Breast epithelium (tissue), 4 donors: ENCODE measurements at places on chromosomes 2 and 18. TPM values are rescaled to one million over a fixed set of nuclear protein-coding genes. Genes with fewer than 3 reads are reported as not detected.

AFF3 gene
- 8.2 TPM for total RNA-seq

GKN1 gene
- not detected for total RNA-seq

GCG gene
- not detected for total RNA-seq

PSMA8 gene
- not detected for total RNA-seq

ACADL gene
- 2.5 TPM for total RNA-seq

ST3GAL5 gene
- 29.5 TPM for total RNA-seq

VWC2L gene
- not detected for total RNA-seq

CNTNAP5 gene
- total RNA-seq = not detected

AQP12A gene
- not detected for total RNA-seq

GRCh38 chr2:127117603-127118002 is 10.6 kb upstream of the BIN1 start:
- H3K4me3 ChIP-seq = no peak overlapping the region
- DNase-seq = no peak
- H3K27me3 ChIP-seq = no peaks in the 10 kb centered on the region
- H3K36me3 ChIP-seq = no peaks in the 10 kb centered on the region
- H3K27ac ChIP-seq = no peak overlapping the region

GRCh38 chr2:4628998-4629501 is 925.7 kb downstream of the DCDC2C start:
- no peak overlapping the region for H3K4me3 ChIP-seq
- H3K4me1 ChIP-seq = no peaks in the 10 kb centered on the region
- DNase-seq = no peak
- H3K36me3 ChIP-seq = no peaks in the 10 kb centered on the region

DNA sequence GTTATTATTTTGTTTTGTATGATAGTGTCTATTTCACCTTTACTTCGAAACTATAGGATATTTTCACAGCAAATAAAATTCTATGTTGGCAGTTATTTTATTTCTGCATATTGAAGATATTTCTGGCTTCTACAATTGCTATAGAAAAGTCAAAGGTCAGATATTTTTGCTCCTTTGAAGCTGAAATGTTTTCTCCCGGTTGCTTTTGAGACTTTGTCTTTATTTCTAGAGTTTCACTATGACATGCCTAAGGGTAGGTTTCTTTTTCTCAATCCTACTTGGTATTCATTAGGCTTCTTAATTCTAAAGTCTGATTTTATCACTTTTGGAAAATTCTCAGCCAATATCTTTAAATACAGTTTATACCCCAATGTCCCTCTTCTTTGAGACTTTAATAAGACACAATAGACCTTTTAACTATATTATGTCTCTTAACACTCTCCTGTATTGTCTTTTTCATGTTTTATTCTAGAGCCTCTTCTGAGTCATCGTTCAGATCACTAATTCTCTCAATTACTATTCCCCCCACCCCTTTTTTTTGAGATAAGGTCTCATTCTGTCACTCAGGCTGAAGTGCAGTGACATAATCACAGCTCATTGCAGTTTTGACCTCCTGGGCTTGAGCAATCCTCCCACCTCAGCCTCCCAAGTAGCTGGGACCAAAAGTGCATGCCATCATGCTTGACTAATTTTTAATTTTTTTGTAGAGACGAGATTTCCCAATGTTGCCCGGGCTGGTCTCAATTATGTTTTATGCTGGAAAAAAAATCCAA is 50.5 kb downstream of the USP37 start:
- no peak overlapping the region for H3K4me3 ChIP-seq
- no peaks in the 10 kb centered on the region for H3K27me3 ChIP-seq
- no peaks in the 10 kb centered on the region for H3K36me3 ChIP-seq
- DNase-seq = no peak

DNA sequence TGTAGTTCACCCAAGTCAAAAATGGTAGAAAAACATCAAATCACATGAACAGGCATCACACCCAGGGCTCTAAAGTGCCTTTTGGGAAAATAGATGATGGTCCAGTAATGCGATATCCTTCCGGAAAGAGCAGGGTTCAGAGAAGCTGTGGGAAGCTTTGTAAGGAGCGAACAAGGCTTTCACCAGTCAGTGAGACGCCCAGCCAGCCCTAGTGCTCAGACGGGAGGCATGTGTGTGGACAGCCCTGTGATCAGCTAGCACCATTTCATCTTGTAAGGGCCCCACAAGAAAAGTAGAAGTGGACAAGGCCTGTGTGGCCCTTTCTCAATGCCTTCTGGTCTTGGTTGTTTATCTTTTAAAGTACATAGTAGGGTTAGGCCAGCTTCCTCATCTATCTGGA is 76.1 kb downstream of the SMIM21 start:
- H3K36me3 ChIP-seq = no peaks in the 10 kb centered on the region
- DNase-seq = no peak
- H3K4me3 ChIP-seq = no peak overlapping the region

DNA sequence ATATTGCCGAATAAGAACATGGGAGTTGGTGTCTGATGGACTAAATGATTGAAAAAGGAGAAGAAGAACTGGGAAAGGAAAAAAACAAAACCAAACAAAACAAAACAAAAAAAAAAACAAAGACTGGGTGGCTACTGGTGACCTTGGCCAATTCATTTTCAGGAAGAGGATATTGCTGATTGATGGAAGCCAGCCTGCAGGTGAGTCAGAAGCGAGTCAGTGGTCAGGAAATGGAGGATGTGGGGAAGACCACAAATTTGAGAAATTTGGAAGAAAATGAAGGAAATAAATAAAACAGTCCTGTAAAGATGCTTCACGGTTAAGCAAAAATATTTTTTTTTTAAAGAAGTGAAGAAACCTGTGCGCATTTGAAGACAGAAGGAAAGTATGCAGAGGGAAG is 296.9 kb downstream of the ZNF521 start:
- H3K27me3 ChIP-seq = no peaks in the 10 kb centered on the region
- no peak overlapping the region for H3K27ac ChIP-seq
- no peaks in the 10 kb centered on the region for H3K36me3 ChIP-seq
- DNase-seq = no peak
- H3K4me1 ChIP-seq = no peaks in the 10 kb centered on the region

DNA sequence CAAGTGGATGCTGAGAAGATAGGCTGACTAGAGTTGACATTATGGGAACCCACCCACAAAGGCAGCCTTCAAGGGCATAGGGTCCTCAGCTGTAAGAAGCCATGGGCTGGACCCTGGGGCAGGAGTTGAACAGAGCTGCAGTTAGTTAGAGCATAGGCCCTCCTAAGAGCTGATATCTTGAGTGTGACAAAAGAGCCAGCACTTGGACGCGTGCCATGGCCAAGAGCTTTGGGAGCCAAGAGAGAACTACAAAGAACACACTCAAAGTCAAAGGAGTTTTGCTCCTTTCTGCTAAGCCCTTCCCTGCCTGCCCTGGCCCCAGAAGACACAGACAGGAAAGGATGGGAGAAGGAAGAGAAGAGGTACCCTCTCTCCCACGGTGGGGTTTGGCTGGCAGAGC is 29.9 kb upstream of the AGAP1 start:
- DNase-seq = no peak
- H3K27me3 ChIP-seq = no peaks in the 10 kb centered on the region
- no peak overlapping the region for H3K4me3 ChIP-seq
- H3K4me1 ChIP-seq = no peaks in the 10 kb centered on the region
- H3K36me3 ChIP-seq = no peaks in the 10 kb centered on the region

DNA sequence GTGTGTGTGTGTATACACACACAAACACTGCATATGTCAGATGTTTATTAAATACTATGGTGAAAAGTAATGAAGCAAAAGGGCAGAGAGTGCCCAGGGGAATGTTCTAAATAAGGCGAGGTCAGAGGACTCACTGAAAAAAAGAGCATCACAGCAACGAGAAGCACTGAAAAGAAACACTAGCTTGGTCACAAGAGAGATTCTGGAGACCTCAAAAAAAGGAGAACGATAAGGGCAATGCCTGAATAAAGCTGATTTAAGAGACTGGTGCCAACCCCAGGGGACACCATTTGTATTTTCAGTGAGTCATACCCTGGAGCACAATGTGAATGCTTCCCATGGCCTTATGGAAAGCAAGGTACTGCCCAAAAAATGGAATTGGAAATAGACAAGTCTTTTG is 14.5 kb downstream of the SLC40A1 start:
- H3K4me1 ChIP-seq = no peaks in the 10 kb centered on the region
- peak overlapping the region; percentile 31 for H3K27ac ChIP-seq

GRCh38 chr2:16687222-16687621 is 21.6 kb upstream of the CYRIA start:
- no peak overlapping the region for H3K27ac ChIP-seq
- H3K4me1 ChIP-seq = no peaks in the 10 kb centered on the region
- no peak for DNase-seq
- no peaks in the 10 kb centered on the region for H3K27me3 ChIP-seq
- no peak overlapping the region for H3K4me3 ChIP-seq
- H3K36me3 ChIP-seq = no peaks in the 10 kb centered on the region

- H3K4me1 ChIP-seq = no peaks in the 10 kb centered on the region
- no peaks in the 10 kb centered on the region for H3K36me3 ChIP-seq
- no peak overlapping the region for H3K4me3 ChIP-seq
- no peak overlapping the region for H3K27ac ChIP-seq
Observed at GRCh38 chr18:22211657-22212056, 42.3 kb downstream of the GATA6 start.

GRCh38 chr18:24695168-24695567 is 234.7 kb downstream of the HRH4 start:
- no peak overlapping the region for H3K4me3 ChIP-seq
- H3K27me3 ChIP-seq = no peaks in the 10 kb centered on the region
- no peaks in the 10 kb centered on the region for H3K4me1 ChIP-seq
- no peak for DNase-seq
- H3K27ac ChIP-seq = no peak overlapping the region
- H3K36me3 ChIP-seq = no peaks in the 10 kb centered on the region

- no peaks in the 10 kb centered on the region for H3K27me3 ChIP-seq
- DNase-seq = no peak
- H3K4me3 ChIP-seq = no peak overlapping the region
- H3K36me3 ChIP-seq = no peaks in the 10 kb centered on the region
- H3K27ac ChIP-seq = no peak overlapping the region
- no peaks in the 10 kb centered on the region for H3K4me1 ChIP-seq
Observed at GRCh38 chr2:73013936-73014335, 57.6 kb downstream of the SFXN5 start.

DNA sequence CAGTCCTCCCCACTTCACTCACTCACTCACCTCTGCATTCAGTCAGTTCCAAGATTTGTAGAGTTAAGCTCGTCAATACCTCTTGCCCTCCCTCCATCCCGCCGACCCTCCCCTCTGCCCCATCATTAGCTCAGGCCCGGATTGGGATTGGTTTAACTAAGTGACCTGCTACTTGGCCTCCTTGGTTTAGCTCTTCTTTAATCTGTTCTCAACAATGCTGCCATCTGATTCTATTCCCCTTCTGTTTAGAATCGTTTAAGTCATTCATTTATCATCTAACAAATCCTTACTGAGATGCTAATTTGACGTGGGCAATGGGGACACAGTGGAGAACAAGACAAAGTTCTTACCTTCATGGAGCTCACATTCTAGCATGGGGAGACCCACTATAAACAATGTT is 204.6 kb downstream of the MTX2 start:
- no peak overlapping the region for H3K27ac ChIP-seq
- H3K4me1 ChIP-seq = no peaks in the 10 kb centered on the region
- no peaks in the 10 kb centered on the region for H3K27me3 ChIP-seq
- no peak for DNase-seq
- H3K36me3 ChIP-seq = no peaks in the 10 kb centered on the region

GRCh38 chr2:220509966-220510365 is 882.5 kb downstream of the SLC4A3 start:
- H3K36me3 ChIP-seq = no peaks in the 10 kb centered on the region
- no peak overlapping the region for H3K27ac ChIP-seq
- H3K27me3 ChIP-seq = no peaks in the 10 kb centered on the region
- H3K4me1 ChIP-seq = no peaks in the 10 kb centered on the region

GRCh38 chr2:146214394-146214929 is 1630.4 kb upstream of the ACVR2A start:
- no peaks in the 10 kb centered on the region for H3K36me3 ChIP-seq
- no peaks in the 10 kb centered on the region for H3K4me1 ChIP-seq
- H3K27ac ChIP-seq = no peak overlapping the region
- no peak overlapping the region for H3K4me3 ChIP-seq
- DNase-seq = no peak

DNA sequence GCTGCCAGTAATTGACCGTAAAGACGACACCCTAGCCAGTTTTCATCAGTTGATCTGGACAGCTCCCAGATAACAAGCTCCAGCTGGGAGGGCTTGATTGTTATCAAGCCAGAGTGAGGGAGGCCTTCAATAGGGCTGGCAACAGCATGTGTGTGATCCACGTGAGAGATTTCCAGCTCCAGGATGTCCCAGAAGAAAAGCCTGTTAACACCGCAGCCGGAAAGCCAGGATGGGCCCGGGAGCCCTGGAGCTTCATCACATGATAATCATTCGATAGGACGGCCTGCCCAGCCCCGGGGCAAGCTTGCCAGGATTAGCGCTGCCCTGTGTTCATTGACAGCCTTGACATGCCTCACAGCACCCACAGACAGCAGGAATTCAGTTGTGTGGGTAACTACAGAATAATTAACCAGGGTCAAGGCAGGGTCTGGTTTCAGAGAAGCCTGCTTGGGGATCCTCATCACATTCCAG is 182.5 kb downstream of the C1D start:
- no peak overlapping the region for H3K4me3 ChIP-seq
- peak overlapping the region; percentile 48 for H3K27ac ChIP-seq
- no peaks in the 10 kb centered on the region for H3K27me3 ChIP-seq
- DNase-seq = peak; percentile 21

- no peak overlapping the region for H3K4me3 ChIP-seq
- no peak for DNase-seq
- H3K4me1 ChIP-seq = peaks cover 13% of the 10 kb centered on the region
Observed at GRCh38 chr2:200408428-200409316, 101.2 kb downstream of the KCTD18 start.

- H3K27ac ChIP-seq = no peak overlapping the region
- DNase-seq = no peak
- H3K27me3 ChIP-seq = no peaks in the 10 kb centered on the region
- H3K4me1 ChIP-seq = no peaks in the 10 kb centered on the region
- no peaks in the 10 kb centered on the region for H3K36me3 ChIP-seq
- H3K4me3 ChIP-seq = no peak overlapping the region
Observed at GRCh38 chr18:36513556-36513955, 216.0 kb downstream of the FHOD3 start.

DNA sequence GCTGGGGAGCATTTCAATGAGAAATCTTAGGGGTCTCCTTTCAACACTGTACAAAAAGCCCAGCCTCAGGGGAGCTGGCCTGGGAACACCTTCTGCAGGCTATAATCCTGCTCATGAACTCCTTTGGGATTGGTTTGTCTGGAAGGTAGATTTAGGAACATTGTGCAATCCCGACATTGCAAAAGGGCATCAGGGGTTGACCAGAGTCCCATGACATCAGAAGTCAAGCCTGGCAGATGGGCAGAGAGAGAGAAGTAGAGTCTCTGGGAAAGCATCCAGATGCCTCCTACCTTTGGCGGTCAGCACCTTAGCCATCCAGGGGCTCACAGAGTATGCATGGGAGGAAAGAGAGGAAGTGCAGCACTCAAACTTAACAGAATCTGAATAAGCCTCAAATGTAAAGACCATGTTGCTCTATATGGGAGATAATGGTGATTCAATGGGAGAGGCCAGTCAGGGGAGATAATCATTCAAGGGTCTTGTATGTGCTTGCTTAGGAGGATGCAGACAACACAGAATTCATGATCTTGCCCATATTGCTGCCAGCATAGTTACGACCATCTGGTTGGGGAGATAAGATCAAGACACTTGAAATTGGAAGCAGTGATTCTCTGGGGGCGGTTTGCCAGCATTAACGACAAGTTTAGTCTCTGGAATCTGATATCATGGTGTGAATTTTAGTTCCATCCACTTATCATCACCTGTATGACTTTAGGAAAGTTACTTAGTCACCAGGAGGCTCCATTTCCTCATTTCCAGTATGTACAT is 58.3 kb upstream of the UPP2 start:
- H3K4me1 ChIP-seq = no peaks in the 10 kb centered on the region
- H3K4me3 ChIP-seq = no peak overlapping the region
- no peaks in the 10 kb centered on the region for H3K27me3 ChIP-seq
- no peak for DNase-seq
- no peaks in the 10 kb centered on the region for H3K36me3 ChIP-seq
